Stimulated activated CD4-positive, alpha-beta T cell treated with anti-CD3 and anti-CD28 coated beads, Interleukin-15, amount 100 ng/mL, for 1 hour (primary cell): ENCODE measurements at places on chromosomes 16 and 17.

GRCh38 chr16:30972872-30973271, 12.1 kb upstream of the HSD3B7 start:
- DNase-seq = no peak

DNA sequence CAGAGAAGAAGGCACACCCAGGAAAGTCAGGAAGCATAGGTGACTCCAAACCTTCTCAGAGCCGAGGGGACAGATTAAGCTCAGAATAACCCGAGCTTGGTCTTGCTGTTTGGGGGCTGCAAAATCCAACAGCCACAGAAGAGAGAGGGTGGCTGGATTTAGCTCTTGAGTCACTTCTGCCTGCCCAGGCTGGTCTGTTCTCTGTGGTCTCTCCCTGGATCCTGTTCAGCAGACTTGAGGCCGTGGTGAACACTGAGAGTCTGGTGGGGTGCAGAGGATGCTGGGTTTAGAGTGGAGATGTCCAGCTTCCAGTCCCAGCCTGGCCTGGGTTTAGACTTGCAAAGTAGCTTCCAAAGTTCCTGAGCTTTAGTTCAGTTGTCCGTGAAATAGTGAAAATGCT, 8.8 kb downstream of the SLC26A11 start:
- no peak for DNase-seq

- DNase-seq = no peak
Observed at GRCh38 chr17:73096866-73097265, 4.4 kb upstream of the SLC39A11 start.

- DNase-seq = peak; percentile 30
Observed at GRCh38 chr17:7177191-7177953, 1.8 kb downstream of the ASGR1 start.

DNA sequence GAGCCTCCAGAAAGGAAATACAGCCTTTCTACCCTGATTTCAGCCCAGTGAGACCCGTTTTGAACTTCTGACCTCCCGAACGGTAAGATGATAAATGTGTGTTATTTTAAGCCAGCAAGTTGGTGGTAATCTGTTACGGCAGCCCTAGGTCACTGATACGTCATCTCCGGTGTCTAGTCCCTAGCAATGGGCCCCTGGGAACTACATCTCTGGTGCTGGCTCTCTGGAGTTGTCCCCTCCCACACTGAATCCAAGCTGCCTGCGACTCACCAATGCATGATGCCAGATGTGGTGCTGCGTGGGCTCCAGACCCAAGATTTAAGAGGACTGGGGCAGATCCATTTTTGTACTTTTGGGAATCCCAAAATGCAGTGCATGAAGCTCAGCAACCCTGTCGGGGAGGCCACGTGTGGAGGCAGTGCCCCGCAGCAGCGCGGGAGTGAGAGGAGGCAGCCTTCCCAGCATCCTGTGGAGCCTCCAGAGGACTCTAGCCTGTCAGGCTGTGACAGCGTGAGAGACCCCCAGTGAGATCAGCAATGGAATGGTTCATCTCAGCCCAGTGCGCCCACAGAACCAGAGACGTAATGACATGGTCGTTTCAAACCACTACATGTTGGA, 43.6 kb upstream of the USP7 start:
- DNase-seq = no peak

- no peak for DNase-seq
Observed at GRCh38 chr16:28027055-28027454, 36.5 kb downstream of the GSG1L start.

DNA sequence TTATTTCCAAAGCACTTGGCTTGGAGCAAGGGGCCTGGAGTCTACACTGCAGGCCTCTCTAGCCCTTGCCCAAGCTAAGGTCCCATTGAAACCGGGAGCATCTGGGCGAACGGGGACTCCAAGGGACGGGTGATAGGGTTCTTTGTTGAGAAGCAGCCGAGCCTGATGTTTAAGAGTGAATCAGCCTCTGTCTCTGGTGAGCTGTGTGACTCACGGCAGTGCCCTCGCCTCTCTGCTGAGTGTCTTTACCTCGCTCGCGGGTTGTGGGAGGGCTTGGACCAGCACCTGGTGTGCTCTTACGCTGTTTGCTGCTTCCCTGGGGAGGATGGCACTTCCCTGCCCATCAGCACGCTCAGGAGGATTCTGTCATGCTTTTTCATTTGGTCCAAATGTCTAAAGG, 1.3 kb downstream of the HGS start:
- no peak for DNase-seq

GRCh38 chr17:63963123-63963522, 9.6 kb downstream of the SCN4A start:
- DNase-seq = no peak

DNA sequence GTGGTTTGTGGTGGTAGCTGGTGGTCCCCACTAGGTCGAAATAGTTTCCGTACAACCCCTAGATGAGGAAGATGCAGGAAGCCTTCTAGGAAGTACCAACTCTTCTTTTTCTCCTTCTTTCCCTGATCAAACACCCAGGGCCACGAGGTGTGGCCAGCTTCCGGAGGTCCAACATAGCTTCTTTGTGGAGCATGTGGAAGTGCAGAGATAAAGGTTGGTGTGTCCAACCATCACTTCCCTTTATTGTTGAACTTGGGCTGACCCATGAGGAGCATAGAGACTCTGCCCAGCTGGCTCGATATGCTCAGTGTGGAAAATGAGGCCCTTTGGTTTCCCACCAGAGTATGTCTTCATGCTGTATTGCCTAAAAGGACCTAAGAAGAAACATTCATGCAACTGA, 6.3 kb upstream of the RGS9 start:
- DNase-seq = no peak

DNA sequence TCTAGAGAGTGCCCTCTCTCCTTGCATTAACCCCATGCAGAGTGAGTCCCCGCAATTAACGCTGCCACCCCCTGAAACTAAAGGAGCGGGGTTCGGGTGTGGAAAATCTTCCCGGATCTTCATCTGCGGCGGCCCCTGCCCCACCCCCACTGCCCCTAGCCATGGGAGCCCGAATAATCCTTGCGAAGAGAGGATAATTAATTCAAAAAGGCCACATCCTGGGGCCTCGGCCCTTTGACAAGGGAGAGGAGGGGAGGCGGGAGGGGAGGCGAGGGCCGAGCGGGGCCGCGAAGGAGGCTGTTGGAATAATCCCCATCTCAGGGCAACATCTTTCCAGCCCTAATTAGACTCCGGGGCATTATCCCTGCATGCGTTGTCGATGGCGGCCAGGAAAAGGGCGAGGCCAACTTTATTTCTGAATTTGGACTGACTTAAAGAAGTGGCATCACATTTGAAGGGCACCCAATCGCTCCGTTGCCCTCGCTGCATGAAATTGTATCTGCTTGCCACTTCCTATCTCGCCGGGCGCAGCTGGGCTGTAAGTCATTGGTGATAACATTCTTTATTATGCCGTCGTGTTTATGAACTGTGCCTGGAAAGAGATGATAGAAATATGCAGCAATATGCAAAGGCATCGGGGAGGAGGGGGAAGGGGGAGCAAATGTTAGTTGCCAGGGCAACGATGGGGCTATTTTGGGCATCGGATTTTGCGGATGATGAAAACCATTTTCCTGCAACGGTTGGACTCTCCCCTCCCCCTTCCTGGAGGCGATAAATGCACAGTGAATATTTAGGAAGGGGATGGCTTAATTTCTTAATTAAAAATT, 387.1 kb upstream of the TNRC6C start:
- DNase-seq = no peak

GRCh38 chr17:66037221-66037620, 154.7 kb downstream of the CEP112 start:
- no peak for DNase-seq

- DNase-seq = no peak
Observed at GRCh38 chr16:87953308-87954215, 2.3 kb downstream of the BANP start.

DNA sequence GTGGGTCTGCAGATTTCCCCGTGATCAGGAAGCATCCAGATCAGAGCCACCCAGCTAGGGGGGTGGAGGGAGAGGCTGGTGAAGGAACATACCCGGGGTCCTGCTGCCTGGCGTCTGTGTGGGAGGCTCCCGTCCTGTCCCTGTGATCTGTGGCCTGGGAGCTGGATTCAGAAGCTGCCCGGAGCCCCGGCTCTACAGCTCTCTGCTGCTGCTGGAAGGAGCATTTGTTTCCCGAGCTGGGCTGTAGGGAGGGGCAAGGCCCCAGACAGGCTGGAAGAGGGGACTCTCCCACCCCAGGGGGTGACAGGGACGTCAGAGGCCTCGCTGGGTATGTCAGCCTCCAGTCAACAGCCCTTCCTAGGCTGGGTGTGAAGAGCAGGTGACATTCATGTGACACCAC, 10.2 kb downstream of the SOX8 start:
- DNase-seq = no peak

DNA sequence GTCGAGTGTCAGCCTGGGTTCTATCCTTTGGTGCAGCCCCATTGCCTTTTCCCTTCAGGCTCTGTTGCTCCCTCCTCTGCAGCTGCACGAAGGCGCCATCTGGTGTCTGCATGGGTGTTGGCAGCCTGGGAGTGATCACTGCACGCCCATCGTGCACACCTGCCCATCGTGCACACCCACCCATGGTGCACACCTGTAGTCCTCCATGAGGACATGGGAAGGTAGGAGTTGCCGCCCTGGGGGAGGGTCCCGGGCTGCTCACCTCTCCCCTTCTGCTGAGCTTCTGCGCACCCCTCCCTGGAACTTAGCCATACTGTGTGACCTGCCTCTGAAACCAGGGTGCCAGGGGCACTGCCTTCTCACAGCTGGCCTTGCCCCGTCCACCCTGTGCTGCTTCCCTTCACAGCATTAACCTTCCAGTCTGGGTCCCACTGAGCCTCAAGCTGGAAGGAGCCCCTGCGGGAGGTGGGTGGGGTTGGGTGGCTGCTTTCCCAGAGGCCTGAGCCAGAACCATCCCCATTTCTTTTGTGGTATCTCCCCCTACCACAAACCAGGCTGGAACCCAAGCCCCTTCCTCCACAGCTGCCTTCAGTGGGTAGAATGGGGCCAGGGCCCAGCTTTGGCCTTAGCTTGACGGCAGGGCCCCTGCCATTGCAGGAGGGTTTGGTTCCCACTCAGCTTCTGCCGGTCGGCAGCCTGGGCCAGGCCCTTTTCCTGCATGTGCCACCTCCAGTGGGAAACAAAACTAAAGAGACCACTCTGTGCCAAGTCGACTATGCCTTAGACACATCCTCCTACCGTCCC, 2.9 kb downstream of the CTRL start:
- DNase-seq = peak; percentile 52
